ENCODE measurements at places on chromosomes 4 and X.
A peak's percentile ranks its signal among the peaks of the same experiment; 100 is the strongest.

DNA sequence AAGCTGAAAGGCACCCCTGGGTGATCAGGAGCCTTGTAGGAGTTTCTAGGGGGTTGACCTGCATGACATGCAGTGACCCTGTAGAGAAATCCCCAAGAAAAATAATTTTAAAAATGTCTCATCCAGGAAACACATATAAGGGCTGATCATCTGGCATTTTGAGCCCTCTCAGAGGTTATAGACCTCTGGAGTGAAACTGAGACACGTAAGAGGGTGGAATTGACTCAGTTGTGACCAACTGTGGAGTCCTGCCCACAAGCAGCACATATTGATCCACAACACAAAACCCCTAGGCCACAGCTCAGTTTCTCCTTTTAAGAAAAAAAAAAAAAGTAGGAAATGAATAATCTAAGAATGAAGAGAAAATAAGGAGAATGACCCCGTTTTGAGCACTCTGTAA, 32.5 kb upstream of the MTMR8 start:
- no peak for DNase-seq

DNA sequence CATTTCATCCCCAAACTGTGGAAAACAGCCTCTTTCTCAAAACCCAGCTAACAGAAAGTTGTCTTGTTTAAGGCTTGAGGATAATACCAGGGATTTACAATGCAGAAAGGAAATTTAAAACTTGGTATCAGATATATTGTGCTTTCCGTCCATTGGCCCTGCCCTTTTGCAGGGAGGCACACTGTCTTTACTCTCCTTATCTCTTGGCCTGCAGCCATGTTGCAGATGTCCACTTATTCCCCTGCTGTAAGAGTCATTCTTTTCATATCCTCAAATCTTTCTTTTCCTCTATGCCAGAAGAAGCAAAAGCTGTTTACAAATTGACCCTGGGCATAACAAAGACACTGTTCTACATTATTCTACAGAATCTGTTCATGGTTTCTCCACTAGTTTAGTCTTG, 75.6 kb upstream of the DYNLT3 start:
- DNase-seq = no peak

DNA sequence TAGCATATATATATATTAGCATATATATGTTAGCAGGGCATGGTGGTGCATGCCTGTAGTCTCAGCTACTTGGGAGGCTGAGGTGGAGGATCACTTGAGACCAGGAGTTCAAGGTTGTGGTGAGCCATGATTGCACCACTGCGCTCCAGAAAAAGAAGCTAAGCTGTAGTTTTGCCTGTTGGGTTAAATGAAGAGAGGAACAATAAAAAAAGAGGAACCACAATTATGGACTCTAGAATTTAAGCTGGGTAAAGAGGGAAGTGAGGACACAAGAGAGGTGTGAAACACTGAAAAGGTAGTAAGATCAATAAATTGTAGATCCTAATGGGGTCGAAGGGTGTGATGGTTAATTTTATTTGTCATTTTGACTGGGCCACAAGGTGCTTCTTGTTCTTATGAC, 40.5 kb upstream of the HSD17B10 start:
- DNase-seq = no peak

- no peak for DNase-seq
Measured at GRCh38 chr4:87051121-87051713, 116.4 kb downstream of the AFF1 start.

- no peak for DNase-seq
Measured at GRCh38 chr4:109708435-109708834, 5.2 kb upstream of the CASP6 start.

GRCh38 chr4:82968972-82969371, 41.7 kb downstream of the LIN54 start:
- DNase-seq = no peak

GRCh38 chr4:165635951-165636350, 237.1 kb upstream of the TLL1 start:
- no peak for DNase-seq

DNA sequence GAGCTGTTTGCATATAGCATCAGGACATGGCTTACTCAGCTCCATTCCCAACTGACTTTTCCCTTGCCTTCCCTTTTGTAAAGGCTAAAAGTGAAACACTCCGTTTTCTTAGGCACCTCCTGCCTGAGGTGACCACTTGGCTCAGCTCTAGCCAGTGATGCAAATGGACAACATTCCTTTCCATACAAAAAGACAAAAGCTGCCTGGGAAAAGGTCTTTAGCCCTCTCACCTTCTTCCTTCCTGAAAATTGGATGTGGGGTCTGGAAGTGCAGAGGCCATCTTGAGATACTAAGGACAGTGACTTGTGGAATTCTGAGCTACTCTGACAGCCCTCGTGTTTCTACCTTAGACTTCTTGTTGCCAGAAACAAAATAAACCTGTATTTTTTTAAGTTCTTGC, 27.7 kb upstream of the SFRP2 start:
- no peak for DNase-seq

GRCh38 chr4:38509551-38509950, 154.4 kb upstream of the KLF3 start:
- DNase-seq = no peak

DNA sequence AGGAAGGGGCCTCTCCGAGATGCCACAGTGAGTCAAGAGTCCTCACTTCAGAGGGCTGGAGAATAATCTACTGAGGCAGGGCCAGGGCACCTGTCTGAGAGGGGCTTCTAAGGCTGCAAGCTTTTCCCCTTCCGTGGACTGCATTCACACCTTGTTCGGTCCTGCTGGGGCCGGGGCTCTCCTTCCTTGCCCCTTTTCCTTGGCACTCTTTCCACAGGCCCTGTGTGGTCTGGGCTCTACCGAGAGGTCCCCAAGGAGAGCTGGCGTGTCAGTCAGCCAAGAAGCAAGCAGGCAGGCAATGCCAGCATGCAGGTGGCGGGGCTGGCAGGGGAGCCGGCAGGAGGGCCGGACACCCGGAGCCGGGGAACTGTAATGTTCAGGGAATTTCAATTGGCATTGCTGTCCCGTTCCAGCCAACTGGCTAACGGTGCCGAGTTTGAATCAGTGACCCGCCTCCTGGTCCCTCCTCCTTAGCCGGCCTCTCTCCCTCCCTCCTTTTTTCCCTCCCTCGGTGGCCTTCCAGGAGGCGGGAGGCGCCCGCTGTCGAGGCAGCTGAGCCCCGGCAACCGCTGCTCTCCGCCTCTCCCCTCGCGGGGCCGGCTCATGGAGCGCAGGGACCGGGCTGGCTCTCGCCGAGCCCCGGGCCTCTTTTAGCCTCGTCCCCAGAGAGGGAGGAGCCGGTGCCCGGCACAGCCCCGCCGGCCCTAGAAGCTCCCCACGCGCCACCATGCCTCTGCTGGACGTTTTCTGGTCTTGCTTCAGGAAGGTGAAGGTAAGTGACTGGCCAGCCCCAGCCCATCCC, at the start of gene STARD8:
STARD8 (plus strand) TSS at position 511 of the 802 bp plus-strand sequence; CDS start at position 728, 217 bp downstream.
- DNase-seq = no peak

DNA sequence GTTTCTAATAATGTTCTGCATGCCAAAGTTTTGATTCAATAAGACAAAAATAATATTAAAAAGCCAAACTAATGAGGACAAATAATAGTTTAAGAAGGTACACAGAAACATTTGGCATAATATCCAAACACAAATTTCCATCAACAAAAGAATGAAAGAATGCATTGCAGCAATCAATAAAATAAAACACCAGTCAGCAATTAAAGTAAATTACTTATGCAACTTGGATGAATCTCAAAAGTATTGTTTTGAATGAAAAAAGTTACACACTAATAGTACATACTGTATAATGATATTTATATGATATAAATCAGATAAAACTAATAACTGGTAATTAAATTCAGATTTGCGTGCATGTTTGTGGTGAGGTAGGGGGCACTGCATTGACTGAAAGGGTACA, 285.5 kb upstream of the PCDH10 start:
- no peak for DNase-seq

DNA sequence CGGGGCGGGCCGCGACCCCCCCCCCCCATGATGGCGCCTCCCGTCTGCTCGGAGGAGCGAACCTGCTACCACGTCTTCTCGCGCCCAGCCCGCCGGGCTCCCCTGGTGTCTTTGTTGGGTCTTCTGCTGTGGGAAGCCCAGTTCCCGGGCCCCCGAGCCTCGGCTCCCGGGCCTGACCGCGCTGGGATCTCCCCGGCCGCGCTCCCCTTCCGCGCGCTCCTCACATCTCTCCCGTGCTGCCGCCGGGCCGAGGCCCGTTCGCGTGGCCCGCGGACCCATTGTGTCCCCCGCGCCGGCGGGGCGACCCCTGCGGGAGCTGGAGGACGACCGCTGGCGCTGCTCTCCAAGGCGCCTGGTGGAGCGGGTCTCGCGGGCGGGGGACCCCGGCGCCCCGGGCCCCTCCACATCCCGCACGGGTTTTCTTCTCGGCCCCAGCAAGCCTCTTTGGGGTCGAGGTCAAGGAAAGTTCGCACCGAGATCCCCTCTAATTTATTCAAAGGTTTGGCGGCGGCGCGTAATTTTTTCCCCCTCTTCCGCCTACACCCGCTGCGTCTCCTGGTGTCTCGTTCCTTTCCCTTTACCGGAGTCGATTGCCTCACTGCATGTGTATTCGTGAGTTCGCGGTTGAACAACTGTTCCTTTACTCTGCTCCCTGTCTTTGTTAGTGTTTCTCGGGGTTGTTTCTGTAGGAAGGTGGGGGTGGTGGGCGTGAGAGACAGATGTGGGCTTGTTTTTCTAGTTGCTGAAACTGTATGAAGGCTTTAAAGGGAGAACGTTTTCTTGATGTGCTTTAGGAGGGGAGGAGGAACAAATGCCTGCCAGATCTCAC, 770 bp downstream of the SMAD1 start:
- DNase-seq = peak; percentile 76

GRCh38 chr4:137067735-137068134, 464.6 kb downstream of the PCDH18 start:
- no peak for DNase-seq

DNA sequence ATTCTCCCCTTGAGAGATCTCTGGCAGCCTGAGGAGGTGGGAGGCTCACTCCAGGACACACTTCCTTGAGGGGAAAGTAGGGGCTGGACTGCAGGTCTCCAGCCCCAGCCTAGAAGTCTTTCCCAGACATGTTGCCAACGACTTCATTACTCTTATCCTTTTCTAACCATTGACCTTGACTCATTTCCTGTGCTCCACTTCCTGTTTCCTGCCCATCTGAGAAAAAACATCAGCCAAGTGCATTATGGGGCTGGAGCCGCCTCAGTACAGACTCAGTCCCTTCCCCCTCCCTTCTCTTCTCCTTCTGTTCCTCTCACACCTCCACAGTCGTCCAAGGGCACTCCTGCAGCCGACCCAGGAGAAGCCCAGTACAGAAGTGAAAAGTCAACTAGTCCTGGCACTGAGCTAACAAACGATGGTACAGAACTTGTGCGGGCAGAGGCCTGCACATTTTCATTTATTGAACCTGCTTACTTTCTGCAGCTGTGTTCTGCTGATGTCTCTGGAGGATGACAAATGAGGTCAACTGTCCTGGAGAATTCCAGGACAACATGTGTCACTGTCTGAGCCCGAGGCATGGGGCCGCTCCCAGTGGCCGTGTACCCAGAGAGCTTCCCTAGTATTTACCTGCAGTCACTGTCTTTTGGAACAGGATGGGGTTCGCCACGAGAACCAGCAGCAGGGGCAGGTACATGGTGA, 20.1 kb downstream of the GPR143 start:
- no peak for DNase-seq

DNA sequence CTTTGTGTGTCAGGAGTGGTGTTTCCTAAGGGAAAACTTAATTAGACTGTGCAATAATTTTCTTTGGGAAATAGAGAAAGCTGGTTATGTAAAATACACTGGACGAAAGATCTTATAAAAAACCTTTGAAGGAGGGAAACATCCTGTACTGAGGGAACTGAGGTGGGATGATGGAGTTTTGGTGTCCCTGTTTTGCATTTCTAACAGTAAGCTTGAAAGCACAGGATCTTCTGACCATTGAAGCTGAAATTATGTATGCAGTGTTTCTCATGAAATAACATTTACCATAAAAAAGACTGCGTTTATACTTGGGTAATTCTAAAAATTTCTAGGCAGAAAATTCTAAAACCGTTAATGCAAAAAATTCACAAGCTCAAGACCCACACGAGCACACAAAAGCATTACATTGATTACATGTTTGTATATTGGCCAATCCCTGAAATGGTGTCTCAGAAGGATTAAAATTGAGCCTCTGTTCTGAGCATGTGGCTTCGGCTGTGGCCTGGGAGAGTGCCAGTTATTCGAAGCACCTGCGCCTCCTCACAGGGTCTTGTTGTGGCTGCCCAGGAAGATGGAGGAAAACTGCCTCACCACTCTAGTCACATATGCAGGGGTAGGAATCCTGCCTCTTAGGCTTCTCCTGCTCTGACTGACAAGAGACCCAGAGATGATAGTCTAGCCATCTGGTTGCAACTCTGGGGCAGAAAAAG, 49.5 kb downstream of the JADE3 start:
- DNase-seq = no peak

DNA sequence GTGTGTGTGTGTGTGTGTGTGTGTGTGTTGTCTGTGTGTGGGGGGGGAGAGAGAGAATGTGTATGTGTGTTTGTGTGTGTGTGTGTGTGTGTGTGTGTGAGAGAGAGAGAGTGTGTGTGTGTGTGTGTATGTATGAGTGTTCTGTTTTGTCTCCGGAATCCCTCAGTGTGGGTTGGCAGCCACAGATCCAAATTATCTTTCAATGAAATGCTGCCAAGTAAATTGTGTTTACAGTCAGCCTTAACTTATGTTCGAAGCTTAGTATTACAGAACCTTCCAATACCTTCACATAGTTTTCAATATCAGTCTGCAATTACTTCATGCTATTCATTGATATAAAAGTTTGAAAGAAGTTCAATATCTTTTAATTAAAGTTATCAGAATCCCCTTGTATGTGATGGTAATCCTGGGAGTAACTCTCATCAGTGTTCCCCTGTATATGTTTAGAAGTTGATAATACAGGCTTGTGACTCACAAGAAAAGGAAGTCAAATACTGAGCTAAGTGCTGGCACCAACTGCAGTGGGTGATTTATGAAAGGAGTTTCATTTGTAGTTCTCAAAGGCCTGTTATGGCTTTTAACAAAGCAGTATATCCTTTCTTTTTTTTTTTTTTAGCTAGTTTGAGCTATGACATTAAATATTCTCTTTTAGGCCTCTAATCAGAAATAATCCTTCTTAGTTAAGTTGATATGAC, 51.6 kb upstream of the HTR2C start:
- DNase-seq = no peak

- no peak for DNase-seq
Measured at GRCh38 chrX:22338740-22339139, 66.0 kb downstream of the CBLL2 start.

- DNase-seq = no peak
Measured at GRCh38 chrX:27878862-27879261, 71.1 kb downstream of the MAGEB10 start.

All from activated T-cell treated with anti-CD3 and anti-CD28 coated beads for 24 hours (primary cell).